ENCODE measurements at places on chromosomes 7 and 10.
A peak's percentile ranks its signal among the peaks of the same experiment; 100 is the strongest.

GRCh38 chr7:36157527-36158320 lies 4.7 kb downstream of the EEPD1 start:
- no peak for DNase-seq

DNA sequence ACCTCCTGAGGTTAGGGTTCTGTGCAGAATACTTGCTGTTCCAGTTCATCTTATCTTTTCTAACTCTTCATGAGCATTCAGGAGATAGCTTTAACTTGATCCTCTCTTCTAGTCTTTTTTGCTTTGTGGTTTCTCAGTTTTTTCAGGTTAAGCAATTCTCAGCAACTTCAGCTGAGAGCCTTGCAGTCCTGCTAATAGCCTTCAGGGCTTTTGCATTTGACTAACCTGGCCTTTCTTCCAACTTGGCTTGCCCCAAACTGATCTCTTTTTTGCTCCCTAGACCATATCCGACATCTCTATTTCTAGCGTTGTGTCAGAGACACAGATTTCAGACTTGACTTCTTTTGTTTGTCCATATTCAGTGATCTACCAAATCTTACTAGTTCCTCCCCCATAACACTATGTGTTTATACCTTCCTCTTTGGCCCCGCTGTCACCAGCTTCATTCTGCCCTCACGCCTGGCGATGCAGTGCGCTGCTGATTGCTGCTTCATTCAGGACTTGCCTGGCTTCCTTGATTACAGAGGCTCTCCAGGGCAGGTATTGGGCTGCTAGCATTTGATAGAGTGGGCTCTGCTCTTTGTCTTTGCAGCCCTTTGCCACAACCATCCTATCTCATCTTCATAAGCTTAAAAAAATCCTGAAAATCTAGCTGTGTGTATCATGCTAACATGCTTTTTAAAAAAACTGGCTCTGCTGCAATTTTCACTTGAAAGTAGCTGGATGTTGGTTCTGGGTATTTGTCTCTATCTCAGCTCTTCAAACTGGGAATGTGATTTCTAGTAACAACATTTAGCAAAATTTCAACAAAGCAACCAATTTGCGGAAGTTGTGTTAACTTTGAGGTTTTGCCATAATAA lies 9.6 kb downstream of the CUL1 start:
- DNase-seq: no peak

DNA sequence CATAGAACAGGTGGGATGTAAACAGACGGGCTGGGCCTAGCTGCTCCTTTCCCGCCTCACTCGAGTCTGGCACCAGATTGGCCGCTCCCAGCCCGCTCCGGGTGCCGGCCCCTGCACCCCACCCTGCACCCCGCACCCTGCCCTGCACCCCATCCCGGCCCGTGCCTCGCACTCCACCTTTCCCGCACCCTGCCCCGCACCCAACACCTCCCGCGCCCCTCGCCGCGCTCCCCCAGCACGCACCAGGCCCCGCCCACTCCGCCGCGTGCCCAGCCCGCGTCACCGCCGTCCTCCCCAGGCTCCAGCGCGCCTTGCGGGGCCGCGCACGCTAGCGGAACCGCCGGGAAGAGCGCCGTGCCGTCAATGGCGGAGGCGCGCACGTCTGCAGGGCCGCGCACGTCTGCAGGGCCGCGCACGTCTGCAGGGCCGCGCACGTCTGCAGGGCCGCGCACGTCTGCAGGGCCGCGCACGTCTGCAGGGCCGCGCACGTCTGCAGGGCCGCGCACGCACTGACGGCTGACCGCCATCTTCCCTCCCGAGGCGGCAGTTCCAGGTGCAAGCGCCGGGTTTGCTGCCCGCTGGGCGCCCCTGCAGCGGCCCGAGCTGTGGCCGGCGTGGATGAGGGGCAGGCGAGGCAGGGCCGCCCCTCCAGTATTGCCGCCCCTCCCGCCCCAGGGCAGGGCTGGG lies at the start of gene UBE3C:
TSS of gene UBE3C (plus strand) at position 503 of the 687 bp plus-strand sequence. CDS start 347 bp downstream, outside the sequence.
- DNase-seq: peak; percentile 91

- DNase-seq: no peak
Observed at GRCh38 chr7:141511316-141511675, 39.9 kb upstream of the AGK start.

DNA sequence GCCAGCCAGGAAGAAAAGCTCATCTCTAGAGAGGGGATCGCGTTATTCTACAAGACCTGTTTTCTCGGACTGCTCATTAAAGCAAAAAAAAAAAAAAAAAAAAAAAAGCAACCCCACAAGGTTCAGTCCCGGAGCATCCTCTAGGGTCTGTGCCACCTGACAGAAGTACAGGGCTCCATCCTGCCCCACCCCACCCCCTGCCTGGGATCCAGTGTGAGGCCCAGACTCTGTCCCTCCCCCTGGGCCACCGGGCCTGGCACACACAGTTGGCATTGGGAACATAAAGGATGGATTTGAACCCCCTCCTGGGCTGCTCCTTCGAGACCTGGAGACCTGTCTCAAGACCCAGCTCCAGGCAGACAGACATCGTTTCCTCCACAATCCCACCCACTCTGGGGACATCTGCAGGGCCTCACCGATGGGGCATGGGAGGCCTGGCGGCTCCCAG lies 688 bp downstream of the ORAI2 start:
- DNase-seq: no peak

GRCh38 chr10:71184421-71184820 lies 27.9 kb upstream of the UNC5B start:
- no peak for DNase-seq

DNA sequence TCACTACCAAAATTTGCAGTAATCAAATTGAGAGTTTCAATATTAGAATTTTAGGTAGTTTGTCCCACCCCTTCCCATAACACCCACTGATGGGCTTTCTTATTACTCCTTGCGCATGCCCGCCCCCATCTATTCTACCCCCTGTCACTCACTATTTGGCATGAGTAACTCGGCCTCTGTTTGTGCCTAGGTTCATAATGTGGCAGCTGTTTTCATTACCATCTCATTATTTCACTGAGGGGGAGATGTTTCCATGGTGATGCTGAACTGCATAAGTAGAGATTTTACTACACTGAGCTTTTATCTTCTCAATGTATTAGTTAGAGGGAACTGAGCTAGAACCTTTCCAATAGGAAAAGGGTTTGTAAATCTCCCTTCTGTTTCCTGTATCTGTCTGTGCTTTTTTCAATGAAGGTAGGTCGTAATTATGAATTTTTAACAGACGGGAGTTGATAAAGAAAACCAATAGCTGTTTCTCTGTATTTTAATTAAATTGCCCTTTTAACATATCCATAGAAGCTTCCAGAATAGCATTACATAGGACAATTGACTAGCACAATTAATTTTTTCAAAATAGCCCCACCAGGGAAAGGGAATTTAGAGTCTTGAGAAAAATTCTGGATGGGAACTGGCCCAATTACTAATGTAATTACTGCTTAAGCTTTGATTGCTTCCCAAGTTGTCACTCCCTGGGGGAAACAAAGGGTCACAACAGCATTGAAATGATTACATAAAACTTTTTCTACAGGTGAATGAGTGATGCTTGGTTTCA lies 33.4 kb downstream of the PRPS1L1 start:
- no peak for DNase-seq

DNA sequence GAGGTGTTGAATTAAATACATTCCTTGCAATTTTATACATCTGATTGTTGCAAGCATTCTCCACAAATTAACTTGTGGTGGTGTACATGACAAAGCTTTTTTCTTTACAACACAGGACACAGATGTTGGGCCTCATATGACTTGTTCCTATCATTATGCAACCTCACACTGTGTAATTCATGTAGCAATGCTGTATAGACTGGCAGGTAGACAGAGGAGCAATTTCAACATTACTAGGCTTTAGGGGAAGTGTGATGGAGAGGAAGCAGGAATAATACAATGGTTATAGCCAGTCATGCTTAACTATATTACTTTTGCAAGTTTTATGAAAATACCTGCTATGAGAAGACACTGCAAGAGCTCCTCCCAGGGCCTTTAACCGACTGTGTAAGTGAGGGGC lies 832.1 kb downstream of the CNTNAP2 start:
- DNase-seq: no peak

- no peak for DNase-seq
Observed at GRCh38 chr10:29158066-29158465, 130.8 kb upstream of the LYZL1 start.

DNA sequence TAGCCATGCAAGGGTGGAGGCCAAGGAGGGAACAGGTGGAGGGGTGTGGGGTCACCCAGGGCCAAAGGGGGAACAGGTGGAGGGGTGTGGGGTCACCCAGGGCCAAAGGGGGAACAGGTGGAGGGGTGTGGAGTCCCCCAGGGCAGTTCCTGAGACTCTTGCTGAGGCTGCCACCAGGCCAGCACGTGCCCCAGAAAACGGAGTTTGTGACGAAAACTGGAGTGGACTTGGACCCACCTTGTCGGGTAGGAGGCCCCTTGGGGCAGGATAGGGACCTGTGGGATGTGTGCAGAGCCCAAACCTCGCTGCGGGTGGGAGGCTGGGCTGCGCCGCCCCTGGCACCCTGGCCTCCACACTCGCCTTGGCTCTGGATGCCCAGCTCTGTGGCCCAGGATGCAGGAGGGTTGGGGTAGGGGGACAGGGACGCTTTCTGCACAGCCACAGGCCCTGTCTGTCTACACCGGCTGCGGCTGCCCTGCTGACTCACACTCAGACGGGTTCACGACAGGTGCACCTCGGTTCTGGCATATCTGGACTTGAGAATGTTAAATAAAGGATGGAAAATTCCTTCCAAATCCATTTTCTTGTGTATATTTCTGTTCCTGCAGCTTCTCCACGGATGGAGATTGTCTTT lies 562 bp upstream of the ADGRA1 start:
- no peak for DNase-seq

DNA sequence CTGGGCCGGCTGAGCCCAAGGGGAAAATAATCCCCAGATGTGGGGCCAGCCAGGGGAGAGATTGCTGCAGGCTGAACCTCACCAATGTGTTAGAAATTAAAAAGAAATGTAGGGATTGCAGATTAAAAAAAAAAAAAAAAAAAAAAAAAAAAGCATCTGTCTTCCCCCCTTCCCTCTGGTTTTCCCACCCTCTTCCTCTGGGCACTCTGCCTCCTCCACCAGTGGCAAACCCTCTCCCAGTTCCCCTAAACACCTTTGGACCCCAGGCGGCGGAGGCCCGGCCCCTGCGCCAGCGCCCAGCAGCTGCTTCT lies 7.1 kb downstream of the MNX1 start:
- no peak for DNase-seq

GRCh38 chr10:93072225-93072712 lies 1.4 kb upstream of the CYP26A1 start:
- no peak for DNase-seq

DNA sequence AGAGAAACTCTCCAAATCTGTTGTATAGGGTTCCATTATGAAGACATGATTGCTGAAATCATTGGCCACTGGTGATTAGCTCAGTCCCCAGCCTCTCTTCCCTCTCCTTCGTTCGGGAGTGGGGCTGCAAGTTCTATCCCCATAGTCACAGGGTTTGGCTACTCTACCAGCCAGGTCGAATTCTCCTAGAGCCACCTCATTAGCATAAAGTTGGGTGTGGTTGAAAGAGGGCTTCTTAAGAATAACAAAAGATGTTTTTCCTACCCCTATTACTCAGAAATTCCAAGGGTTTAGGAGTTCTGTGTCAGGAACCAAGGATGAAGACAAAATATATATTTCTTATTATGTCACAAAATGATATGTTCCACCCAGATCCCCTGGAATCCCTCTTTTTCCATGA lies 166.2 kb upstream of the YAE1 start:
- no peak for DNase-seq

DNA sequence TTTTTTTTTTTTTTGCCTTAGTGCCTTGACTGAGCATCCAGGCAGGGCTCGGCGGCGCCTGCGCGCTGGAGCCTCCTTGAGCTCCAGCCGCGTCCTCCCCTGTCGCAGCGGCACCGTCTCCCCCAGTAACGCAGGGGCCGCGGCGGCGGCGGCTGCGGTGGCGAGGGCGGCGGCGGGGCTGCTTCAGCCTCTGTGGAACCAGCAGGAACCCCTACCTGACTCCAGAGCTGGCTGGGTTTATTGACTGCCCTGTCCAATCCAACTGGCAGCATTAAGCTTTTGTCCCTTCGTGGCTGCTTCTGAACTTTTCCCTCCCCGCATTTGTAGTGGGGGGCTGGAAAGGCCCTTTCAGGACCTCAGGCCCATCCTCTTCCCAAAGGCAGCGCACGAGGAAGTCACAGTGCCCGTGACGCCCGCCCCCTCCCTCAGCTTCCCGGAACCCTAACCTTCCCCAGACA lies at the start of gene GPR85:
TSS of gene GPR85 (minus strand) at position 397 of the 458 bp plus-strand sequence. CDS start 2,106 bp downstream, outside the sequence.
- no peak for DNase-seq

- DNase-seq: no peak
Observed at GRCh38 chr7:44533301-44534055, 7.7 kb downstream of the NPC1L1 start.

All from hematopoietic multipotent progenitor cell treated with erythropoietin and hydrocortisone succinate and interleukin-3 and kit ligand, for 15 days (in vitro differentiated cells).